ENCODE measurements at places on chromosomes 6 and 20.

- DNase-seq = no peak
These were observed 156.4 kb upstream of the AKIRIN2 start for GRCh38 chr6:87858440-87858839.

DNA sequence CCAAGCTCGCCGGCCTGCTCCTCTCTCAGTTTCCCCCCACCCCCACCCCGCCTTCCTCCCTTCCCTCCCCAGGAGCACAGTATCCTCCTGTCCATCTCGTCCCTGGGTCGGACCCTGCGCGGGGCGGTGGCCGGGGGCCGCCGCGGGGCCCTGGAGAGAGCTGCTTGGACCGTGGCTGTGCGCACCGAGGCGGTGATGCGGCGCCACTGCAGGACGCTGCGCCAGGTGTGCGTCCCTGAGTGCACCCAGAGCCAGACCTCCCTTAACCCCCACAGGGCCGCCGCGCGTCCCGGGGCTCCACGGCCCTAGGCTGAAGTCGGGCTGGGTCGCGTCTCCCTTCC is 2.2 kb downstream of the C20orf204 start:
- no peak for DNase-seq

DNA sequence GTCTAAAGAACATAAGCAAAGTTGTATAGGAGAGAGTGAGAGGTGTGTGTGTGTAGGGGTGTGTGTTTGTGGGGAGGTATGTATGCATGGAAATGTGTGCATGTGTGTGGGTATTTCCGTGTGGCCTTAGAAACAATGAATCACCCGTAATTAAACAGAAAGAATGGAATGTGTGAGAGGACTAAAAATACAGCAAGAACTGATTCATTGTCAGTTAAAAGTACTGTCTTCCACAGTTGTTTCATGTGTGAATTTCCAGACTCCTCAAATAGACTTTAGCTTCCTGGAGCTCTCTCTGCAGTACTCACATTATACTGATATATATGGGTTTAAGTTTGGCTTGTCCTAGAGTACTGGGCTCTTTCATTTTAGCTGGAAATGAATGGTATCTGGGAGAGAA is 145.7 kb downstream of the RIMS1 start:
- no peak for DNase-seq

GRCh38 chr6:122432816-122433215 is 33.4 kb downstream of the HSF2 start:
- DNase-seq = no peak

DNA sequence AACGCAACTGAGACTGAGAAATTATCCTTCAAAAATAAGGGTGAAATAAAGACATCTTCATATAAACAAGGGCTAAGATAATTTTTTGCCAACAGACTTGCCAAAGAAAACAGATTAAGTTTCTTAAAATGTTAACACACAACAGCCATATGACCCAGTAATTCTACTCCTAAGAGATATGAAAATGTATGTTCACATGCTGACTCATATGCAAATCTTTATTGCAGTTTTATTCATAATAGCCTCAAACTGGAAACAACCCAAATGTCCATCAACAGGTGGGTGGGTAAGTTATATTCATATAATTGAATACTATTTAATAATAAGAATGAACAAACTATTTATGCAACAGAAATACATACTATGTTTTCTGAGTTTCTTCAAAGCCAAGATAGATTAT is 140.1 kb downstream of the REV3L start:
- no peak for DNase-seq

- no peak for DNase-seq
These were observed 2.9 kb downstream of the ZNF335 start for GRCh38 chr20:45968801-45969711.
